ENCODE measurements at places on chromosomes 1 and 21. TPM values are rescaled to one million over a fixed set of nuclear protein-coding genes. Genes with fewer than 3 reads are reported as not detected.
A peak's percentile ranks its signal among the peaks of the same experiment; 100 is the strongest.

KRTAP11-1 gene
- total RNA-seq: not detected

F13B gene
- total RNA-seq: not detected

PDC gene
- total RNA-seq: not detected

RAP1GAP gene
- 1.5 TPM for total RNA-seq

GBP4 gene
- 22.2 TPM for total RNA-seq

- no peak for DNase-seq
These were observed 1043.7 kb downstream of the ADGRL2 start for GRCh38 chr1:82844447-82844846.

DNA sequence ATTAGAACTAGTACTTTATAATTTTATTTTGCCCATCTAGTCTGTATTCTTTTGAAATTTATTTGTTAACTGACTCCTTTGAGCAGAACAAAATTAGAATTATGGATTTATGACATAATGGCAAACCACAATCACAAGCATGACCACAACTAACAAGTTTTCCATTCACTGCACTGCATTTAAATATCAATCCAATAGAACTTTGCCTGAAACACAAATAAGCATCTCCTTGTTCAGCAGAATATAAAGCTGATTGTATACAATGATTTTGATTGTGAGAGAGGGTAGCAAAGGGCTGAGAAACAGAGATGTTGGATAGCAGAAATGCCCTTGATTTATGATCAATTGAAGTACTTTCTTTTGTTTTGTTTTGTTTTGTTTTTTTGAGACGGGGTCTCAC is 495.5 kb upstream of the RGS18 start:
- no peak for DNase-seq

DNA sequence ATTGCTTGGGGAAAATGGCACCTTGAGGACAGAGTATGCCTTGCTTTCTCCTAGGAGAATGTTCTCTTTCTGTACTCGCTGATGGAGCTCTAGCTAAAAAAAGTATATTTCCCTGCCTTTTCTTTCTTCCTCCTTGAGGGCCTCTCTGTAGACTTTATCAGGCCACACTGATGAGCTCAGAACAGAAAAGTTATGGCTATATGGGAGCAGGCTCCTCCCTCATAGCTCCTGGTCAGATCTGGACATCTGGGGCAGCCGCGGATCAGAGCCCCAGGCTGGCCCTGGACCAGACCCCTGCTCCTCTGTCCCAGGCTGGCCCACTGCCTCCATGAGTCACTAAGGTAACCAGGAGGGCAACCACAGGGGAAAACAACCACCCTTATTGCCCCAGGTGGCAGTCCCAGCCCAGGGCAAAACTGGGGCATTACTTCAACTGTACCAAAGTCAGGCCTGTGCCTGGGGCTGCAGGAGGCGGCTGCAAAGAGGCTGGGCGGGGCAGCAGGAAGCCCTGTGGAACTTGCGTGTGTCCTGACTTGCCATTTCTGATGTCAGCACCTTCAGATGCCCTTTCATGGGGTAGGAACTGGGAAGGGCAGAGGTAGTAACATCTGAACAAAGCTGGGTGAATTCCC is 26.3 kb upstream of the ZNF648 start:
- DNase-seq: peak; percentile 49

GRCh38 chr1:19348441-19349198 is 36.5 kb downstream of the SLC66A1 start:
- DNase-seq: no peak

GRCh38 chr1:55955016-55955621 is 624.2 kb downstream of the PLPP3 start:
- peak; percentile 90 for DNase-seq

DNA sequence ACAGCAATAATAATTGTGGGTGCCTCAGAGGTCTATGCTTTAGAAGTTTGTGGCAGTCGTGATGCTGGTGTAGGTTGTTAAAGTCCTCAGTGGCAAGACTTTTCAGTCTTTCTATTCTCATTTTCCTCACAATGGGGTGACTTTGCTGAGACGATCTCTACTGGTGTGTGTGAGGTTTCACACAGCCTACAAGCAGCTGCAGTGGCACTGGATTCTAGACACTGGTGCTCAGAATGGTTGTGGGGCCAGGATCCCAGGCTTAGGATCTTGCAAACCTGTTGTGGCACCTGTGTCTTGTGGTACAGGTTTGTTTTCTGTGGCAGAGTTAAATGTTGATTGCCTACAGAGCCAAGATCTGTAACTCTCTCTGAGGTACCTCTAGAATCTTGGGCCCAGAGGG is 581.2 kb downstream of the PTPRC start:
- DNase-seq: no peak

GRCh38 chr1:72117621-72118020 is 164.7 kb downstream of the NEGR1 start:
- DNase-seq: no peak

GRCh38 chr1:240122639-240123613 is 31.2 kb downstream of the FMN2 start:
- peak; percentile 65 for DNase-seq

GRCh38 chr1:203324105-203325025 is 19.0 kb downstream of the BTG2 start:
- no peak for DNase-seq

Data from M059J (cell line).